WTC11 (cell line): ENCODE measurements at places on chromosomes 2 and 18. TPM values are rescaled to one million over a fixed set of nuclear protein-coding genes. Genes with fewer than 3 reads are reported as not detected.

GRCh38 chr18:71238974-71239624 lies 950.3 kb downstream of the SOCS6 start:
- DNase-seq = no peak

GRCh38 chr2:116809109-116809508 lies 1005.4 kb upstream of the DDX18 start:
- DNase-seq = no peak

- no peak for DNase-seq
Measured at GRCh38 chr18:56475250-56475649, 163.1 kb downstream of the TXNL1 start.

Gene UCN
- total RNA-seq = 0.68 to 1.2 TPM (median 0.71 TPM) in 3 replicates

Gene CHRNA1
- total RNA-seq = not detected in 3 replicates

- DNase-seq = no peak
Measured at GRCh38 chr18:6509832-6510231, 95.1 kb upstream of the L3MBTL4 start.

GRCh38 chr2:27441958-27442919 lies at the start of gene KRTCAP3:
TSS of gene KRTCAP3 (plus strand) at chr2:27442381. CDS start at chr2:27442413, 32 bp downstream.
- DNase-seq = peak; percentile 91
